ENCODE measurements at places on chromosomes 3 and 15.

- DNase-seq: no peak
Measured at GRCh38 chr3:171159024-171159821, 132.7 kb upstream of the SLC2A2 start.

DNA sequence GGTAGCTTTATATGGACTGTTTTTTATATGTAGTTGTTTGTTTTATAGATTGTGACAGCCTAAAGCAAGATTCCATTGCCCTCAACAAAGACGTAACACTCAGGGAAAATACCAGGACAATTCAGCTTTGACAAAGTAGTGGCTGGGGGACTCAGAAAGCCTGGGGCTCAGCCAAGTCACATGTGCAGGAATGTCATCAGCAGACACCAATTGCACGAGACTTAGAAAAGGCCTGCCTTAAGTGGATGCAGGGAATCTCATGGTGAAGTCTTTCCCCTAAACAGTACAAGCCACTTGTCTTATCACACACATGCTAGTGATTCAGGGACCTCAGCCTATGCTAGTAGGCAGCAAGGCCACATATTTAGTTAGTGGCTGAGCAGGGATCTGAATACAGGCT lies 381.8 kb upstream of the THBS1 start:
- DNase-seq: no peak

DNA sequence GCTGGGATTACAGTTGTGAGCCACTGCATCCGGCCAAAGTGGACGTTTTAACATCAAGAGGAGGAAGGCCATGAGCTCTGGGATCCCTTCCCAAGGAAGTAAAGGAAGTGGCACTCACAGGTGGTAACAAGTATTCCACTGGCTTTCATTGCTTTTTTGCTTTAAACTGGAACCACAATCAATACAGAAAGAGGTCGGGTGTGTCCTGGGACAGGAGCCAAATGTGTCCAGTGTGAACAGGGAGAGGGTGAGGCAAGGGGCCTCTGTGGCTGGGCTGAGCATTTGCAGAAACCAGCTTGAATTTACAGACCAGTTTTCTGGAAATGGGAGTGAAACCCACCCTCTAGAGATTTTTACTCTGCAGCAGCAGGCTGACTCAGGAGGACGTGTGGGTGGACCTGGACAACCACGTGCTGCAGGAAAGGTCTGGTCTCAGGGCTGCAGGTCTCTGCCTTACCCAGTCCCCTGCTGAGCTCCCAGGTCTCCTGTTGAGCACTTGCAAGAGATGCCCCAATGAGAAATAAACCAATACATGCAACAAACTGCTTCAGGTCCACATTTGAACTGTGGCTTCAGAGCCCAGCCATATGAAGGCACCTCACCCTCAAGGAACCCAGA lies 42.8 kb upstream of the TMEM115 start:
- DNase-seq: no peak

GRCh38 chr15:38624244-38625205 lies 59.9 kb upstream of the RASGRP1 start:
- no peak for DNase-seq

DNA sequence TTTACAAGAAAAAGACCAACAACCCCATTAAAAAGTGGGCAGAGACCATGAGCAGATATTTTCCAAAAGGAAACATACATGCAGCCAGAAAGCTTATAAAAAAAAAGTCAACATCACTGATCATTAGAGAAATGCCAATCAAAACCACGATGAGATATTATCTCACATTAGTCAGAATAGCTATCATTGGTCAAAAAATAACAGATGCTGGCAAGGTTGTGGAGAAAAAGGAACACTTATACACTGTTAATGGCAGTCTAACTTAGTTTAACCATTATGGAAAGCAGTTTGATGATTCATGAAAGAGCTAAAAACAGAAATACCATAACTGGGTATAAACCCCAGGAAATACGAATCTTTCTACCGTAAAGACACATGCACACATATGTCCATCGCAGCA lies 76.3 kb downstream of the SUCNR1 start:
- no peak for DNase-seq

GRCh38 chr3:196916221-196916620 lies 26.1 kb downstream of the NCBP2 start:
- no peak for DNase-seq

- DNase-seq: no peak
Measured at GRCh38 chr3:170808041-170808440, 62.0 kb downstream of the RPL22L1 start.

GRCh38 chr15:91165850-91166249 lies 65.8 kb downstream of the SV2B start:
- no peak for DNase-seq

- peak; percentile 13 for DNase-seq
Measured at GRCh38 chr15:86044981-86045380, 34.7 kb upstream of the AGBL1 start.

DNA sequence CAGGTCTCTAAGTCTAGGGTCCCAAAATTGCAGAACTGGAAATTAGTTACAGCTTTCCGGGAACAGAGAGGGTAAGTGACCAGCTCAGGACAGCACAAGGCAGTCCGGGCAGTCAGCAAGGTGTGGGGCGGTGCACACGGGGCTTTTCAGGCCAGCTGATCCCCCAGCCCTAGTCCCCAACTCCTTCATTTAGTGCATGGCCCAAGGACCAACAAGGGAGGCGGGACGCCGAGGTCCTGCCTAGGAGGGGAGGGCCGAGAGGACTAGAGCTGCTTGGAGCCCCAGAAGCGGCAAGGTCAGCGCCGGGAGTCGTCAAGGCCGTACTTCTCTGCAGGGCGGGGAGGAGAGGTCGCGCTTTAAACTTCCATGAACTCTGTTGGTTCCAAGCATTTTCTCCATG lies 2.0 kb upstream of the PDE8A start:
- DNase-seq: no peak

DNA sequence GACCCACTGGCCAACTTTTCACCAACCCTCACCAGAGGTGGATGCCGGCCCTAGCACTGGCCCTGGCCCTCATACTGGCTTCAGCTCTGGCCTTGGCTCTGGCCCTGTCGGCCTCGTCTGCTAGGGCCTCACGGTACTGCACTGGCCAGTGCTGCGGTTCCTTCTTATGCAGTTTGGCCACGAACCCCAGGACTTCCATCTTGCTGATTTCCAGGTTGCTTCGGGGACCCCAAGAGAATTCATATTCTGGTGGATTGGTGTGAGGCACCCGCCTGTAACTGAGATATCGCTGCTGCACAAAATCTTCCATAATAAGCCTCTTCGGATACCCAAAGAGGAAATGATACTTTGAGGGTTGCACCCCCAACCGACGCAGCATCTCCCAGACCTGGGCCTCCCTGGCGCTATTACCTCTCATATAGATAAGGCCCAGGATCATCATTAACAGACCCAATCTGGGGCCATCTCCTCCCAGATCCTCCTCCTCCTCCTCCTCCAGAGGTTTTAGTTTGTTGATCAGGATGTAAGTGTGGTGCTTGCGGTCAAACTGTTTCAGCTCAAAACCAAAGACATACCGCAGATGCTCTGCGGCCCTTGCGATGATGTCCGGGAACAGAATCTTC lies 883 bp downstream of the MAGEF1 start:
- DNase-seq: peak; percentile 76

GRCh38 chr3:171121801-171122200 lies 95.3 kb upstream of the SLC2A2 start:
- DNase-seq: no peak

- DNase-seq: no peak
Measured at GRCh38 chr15:71400294-71400693, 285.0 kb downstream of the THSD4 start.

- DNase-seq: no peak
Measured at GRCh38 chr3:42148982-42149432, 57.9 kb downstream of the TRAK1 start.

- peak; percentile 84 for DNase-seq
Measured at GRCh38 chr3:51670823-51671733, at the start of gene TEX264. Gene TEX264 (plus strand): TSS chr3:51671252. CDS start chr3:51674305, 3,053 bp downstream.

DNA sequence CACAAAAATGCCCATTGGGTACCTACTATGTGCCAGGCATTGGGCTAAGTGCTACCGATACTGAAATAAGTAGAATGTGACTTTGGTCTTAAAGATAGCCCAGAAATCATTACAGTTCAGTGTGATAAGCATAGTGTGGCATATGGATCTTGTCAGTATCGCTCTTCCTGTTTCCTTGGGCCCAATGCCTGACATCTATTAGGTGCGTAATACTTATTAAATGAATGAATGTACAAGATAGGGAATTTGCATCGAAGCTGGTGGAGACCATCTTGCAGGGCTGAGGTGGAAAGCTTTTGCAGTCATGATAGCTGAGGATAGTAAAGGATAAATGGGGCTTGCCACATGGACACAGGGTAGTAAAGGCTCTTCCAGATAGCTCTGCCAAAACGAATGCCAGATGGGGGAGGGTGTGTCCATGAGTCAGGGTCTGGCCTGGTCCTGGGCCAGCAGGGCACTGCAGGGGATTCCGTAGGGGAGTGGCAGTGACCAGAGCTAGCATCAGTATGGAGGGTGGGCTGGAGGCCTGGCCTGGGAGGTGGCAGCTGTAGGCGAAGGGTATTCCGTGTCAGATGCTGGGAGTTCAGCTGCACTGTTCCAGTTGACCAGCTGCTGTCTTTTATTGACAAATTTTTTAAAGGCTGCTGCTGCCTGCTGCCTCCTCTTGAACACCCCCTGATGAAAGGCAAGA lies 23.5 kb downstream of the TSEN2 start:
- DNase-seq: no peak

DNA sequence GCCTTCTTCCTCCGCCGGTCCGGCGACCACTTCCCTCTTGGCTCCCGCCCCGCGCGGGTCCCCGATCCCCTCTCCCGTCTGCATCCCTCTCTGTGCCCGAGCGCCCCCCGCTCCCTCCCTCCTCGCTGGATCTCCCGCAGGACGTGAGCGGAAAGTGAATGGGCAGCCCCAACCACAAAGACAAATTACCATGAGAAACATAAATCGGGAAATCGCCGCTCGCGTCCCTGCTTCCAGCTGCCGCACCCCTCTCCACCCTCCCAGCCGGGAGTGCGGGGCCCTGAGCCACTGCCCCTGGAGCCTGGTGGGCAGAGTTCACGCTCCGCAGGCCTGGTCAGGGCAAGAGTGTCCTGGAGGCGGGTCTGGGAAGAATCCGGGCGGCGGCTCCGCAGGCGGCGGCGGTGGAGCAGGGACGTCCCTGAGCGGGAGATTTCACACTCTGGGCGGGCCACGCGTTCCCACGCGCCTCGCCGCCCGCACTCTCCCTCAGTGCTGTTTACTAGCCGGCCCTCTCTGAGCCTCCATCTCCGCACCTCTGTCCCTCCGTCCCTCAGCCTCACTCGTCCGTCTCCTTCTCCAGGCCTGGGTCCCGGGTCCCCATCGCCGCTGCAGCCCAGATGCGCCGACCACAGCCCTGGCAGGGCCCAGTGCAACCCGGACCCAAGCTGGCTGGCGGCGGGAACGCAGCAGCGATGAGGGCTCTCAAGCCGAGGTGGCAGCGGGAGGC lies 835 bp downstream of the SEMA5B start:
- DNase-seq: no peak

DNA sequence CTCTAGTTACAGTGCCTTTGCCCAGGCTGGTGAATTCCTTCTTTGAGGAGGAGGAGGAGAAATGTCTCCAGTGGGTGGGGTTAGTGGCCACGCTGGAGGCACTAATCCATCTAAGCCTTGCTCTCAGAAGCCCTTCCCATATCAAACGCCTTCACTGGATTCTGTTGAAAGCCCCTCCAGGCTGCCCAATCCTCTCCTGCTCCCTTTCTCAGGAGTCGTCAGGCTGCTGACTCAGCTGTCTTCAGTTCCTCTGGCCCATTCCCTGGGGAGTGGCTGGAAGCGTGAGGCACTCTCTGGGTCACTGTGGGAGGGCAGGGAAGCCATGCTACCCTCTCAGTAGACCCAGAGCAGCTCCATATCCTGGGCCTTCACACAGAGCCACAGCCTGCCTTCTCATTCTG lies 2.7 kb downstream of the AP2M1 start:
- no peak for DNase-seq

GRCh38 chr3:29215948-29216347 lies 64.9 kb upstream of the RBMS3 start:
- DNase-seq: no peak

- DNase-seq: no peak
Measured at GRCh38 chr3:124787476-124788195, 57.4 kb downstream of the UMPS start.

DNA sequence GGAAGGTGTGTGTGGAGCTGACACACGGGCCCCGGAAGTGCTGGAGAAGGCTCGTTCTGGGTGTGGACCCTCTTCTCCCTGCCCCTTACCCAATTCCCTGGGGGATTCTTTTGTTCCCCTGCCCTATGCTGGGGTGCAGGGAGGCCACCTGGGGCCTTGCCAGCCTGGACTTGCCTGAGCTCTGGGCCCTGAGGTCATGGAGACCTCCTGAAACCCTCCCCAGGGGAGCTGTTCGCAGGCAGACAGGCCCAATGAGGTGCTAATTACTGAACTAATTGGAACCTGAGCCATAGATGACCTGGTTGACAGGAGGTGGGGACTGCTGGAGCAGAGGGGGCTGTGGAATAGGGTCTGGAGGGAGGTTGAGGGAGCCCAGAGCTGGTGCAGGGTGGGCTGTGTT lies 9.4 kb upstream of the C15orf39 start:
- DNase-seq: no peak

DNA sequence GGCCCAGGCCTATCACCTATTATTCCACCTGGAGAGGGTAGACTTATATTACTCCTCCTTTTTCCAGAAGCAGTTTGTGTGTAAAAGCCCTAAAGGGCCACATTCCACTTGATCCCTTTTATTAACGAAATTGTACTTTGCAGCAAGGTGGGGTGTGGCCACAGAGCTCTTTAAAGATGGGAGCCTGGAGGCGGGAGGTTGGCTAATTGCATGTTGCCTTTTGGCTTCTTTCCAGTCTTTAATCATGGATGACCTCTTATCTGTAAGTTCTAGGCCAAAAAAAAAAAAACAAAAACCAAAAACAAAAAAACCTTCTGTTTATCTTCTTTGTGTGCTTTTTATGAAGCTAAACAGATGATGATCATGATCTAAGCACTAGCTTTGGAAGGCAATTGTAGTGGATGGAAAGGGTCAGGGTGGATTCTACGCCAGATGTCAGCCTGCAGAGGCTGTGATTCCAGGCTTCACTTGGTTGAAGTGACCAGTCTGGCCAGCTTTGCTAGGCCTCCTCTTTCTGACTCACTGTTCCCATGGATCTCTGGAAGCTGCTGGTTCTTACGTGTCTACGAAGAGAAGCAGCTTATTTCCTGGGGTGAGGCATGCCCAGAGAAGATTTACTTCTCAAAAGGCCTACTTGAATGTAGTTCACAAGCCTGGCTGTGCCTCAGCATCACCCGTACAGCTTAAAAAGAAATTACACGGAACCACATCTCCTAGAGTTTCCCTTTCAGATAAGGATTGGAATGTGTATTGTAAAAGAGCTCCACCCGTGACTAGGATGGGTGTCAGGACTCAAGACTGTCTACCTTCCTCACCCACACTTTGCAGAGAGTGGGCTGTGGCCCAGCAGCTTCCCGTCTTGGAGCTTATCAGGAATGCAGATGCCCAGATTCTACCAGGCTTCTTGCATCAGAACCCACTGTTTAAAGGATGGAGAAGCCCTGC lies 330.9 kb upstream of the C2CD4B start:
- DNase-seq: no peak

DNA sequence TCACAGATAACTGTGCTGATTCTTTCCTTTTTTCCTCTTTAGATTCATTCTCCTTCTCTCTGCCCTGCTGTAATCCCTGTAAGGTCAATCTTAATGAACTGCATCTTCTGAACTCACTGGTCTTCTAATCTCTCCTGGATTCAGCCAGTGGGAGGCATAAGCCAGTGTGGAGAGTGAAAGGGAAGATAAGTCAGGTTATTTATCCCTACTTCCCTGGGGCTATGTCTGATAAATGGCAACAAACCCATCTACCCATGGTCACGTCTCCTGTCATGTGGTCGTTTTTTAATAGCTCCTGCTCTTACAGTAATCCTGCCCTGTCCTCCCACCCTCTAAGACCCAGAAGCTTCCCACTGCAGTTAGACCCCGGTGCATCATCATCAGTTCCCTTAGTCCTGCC lies 199.6 kb upstream of the NAALADL2 start:
- DNase-seq: no peak

GRCh38 chr3:13610006-13610570 lies 61.2 kb downstream of the FBLN2 start:
- DNase-seq: no peak
